ENCODE measurements at places on chromosomes 12 and 14.
A peak's percentile ranks its signal among the peaks of the same experiment; 100 is the strongest.

GRCh38 chr12:58502841-58503240 is 417.5 kb downstream of the LRIG3 start:
- no peak for DNase-seq

DNA sequence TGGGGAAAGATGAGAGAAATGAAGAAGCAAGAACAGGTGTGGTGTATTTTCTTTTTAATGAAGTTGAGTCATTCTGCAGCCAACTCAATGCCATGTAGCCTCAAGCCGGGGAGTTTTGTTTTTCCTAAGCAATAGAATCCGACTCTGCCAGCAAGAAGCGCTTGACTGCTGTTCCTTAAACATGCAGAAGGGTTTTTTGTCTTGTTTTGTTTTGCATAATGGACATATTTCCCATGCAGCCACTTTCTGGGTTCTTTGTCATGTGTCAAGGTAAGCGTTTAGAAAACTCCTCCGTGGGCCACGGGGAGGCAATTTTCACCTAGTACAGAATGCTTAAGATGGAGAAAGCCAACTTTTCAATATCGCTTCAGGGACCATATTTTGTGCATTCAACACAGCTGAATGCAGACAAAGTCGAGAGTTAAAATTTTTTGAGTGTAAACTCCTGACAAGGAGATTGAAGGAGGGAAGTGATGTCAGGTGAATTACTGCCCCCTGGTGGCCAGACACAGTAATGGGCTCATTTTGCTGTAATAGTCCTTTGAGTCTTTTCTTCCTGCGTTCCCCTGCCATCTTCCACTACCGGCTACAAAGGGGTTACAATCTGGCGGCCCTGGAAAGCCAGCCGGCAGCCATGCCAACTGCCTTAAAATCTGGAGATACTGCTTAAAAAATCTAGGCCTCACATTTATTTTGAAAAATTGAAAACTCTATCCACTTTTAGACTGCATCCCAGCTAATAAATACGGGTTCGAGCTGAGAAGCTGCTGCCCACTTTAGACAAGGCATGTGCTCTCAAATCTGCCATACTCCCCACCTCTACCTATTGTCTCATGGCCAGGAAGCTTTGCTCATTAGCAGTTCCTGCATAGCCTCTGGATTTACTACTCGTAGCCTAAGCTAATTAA is 3.2 kb upstream of the FICD start:
- peak; percentile 51 for DNase-seq

DNA sequence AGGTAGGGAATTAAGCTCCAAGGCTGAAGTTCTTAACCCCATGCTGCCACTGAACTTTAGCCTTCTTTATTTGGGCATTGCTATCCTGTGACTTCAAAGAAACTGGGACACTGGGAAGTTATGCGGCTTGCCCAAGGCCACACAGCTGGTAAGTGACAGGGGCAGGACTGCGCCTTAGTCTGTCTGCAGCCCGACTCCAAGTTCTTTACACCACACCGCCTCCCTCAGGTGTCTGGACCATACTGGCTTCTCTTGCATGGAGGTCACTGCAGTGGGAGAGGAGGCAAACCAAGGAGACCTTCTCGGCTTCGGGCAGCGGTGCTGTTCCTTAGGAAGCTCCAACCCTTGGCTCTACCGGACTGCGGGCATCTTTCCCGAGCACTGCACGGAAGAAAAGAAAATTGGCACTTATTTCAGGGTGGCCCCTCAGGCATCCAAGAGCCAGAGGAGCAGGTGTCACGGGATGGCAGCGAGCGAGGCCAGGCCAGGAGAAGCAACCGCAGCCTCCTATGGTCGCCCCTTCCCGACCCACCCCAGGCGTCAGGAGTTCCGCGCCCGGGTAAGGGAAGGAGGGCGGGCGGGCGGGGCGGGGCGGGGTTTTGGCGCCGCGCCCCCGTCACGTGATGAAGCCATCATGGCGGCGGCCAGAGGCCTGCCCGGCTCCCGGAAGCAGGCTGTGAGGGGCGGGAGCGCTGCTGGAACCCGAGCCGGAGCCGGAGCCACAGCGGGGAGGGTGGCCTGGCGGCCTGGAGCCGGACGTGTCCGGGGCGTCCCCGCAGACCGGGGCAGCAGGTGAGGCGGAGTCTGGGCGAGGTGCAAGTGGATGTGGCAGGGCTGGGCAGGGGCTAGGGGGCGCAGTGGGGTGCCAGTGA is 16.4 kb upstream of the ESPL1 start:
- DNase-seq = peak; percentile 64

GRCh38 chr14:63760014-63760413 is 32.1 kb upstream of the SGPP1 start:
- no peak for DNase-seq

- DNase-seq = peak; percentile 38
These were observed 707 bp downstream of the G2E3 start for GRCh38 chr14:30559638-30560091.

- DNase-seq = no peak
These were observed 56.5 kb upstream of the PCNX4 start for GRCh38 chr14:60035177-60035576.

GRCh38 chr12:9910716-9911421 is 21.3 kb downstream of the CLEC2A start:
- DNase-seq = no peak

GRCh38 chr12:121776190-121777098 is 17.0 kb downstream of the RHOF start:
- peak; percentile 55 for DNase-seq

DNA sequence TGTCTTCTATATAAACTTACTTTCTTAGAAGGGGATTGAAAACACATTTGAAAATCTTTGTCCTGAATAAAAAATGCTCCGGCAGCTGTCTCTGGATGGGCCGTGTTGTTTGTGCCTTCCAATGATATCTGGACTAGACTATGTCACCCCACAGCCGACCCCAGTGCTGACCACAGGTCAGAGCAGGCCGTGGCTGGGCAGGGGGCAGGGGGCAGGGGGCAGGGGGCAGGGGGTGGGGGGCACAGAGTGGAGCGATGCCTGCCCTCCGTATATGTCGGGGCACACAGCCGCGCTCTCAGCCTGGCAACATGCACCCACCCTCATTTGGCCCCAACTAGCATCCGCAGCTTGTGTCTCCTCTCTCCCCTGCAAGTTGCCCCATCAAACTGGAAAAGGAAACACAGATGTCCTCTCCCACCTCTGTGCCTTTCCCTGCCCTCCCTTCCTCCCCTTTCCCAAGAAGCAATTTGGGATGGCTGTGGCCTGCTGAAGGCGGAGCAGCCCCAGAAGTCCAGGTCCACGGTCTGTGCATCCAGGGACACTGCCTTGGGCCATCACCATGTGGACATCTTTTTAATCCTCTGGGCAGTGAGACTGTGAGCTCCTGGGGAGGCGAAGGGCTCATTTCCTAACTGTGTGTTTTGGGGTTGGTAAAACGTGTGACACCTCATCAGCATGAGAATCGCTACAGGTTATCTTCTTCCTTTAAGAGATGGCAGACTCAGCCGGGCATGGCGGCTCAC is 295.7 kb upstream of the RTL1 start:
- no peak for DNase-seq

DNA sequence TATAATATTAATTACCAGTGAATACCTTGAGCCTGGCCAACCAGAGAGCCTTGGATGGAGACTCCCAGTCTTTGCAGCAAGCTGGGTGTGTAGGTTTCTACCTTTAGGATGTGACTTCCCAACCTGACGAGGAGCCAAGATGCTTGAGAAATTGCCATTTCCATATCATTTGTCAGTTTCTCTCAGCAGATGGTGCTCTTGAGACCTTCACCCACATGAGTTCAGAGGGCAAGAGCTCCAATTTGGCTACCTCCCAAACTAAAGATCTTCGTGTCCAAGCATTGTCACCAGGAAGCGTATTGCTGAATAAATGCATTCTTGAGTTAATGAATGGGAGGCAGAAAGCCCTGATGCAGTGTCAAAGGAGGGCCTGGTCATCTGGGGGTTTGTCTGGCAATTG is 106.4 kb upstream of the TBX5 start:
- DNase-seq = no peak

- no peak for DNase-seq
These were observed 338.1 kb downstream of the CACNA1C start for GRCh38 chr12:2390850-2391390.

DNA sequence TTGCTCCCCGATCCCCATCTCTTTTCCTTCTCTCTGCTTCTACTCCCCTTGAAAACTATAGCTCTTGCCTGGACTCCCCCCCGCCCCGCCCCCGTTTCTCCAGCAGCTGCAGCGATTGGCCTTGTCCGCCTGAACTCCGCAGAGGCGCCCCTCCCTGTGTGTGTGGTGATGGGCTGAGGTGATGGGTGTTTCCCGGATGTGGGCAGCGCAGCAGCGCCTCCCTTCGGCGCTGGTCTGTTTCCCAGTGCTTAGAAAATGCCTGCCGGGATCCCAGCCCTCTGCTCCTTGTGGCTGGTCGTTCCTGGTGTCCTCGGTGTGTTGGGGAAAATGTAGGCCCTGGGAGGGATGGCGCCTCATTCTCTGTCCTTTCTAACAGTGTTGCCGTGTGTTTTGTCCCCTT is 43.3 kb downstream of the GALNT8 start:
- peak; percentile 75 for DNase-seq

DNA sequence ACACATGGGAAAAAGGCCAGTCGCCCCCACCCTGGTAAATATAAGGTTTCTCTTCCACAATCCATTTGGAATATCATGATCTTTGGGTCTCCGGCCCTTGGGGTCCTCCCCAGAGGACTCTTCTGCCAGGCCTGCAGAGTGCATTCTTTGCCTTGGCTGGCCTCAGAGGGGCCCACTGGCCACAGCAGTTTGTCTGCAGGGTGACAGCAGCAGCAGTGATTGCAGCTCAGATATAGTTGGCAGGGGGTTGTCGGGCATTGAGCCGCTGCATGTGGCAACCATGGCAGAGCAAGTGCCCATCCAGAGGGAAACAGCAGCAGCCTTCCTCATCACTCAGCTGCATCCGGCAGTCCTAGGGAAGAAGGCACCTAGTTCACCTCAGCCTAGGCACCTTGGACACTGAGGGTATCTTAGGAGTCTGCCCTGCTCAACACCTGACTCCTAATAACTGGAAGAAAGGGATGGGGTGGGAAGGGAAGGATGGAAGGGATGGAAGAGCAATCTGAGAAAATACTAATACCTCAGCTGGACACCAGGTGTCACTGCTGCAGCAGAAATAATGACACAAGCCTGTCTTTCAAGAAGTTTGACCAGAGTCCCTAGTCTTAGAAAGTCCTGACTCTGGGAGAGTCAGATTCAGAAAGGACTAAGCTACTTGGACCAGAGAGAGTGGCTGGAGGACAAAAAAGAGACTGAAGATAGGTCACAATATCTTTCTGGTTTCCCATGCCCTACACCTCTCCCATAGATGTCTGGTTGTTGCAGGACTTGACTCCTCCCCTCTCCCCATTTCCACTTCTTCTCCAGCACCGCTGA is 8.9 kb downstream of the AJUBA start:
- DNase-seq = peak; percentile 13

DNA sequence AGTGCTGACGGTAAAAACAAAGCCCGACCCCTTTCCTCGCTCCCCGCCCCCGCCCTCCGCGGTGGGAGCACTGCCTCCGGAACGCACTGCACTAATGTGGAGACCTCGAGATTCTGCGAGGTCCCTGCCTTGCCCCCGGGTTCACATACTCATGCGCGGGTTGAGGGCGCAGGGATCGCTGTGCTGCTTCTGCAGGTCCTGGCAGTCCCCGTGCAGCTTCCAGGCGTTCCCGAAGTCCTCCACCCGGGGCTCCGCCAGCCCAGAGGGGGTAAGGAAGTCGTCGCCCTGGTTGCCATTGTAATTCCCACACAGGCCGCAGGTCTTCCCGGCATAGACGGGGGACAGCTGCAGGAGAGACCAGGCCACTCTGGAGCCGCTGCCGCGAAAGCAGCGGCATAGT is 66.8 kb downstream of the VWF start:
- DNase-seq = no peak

DNA sequence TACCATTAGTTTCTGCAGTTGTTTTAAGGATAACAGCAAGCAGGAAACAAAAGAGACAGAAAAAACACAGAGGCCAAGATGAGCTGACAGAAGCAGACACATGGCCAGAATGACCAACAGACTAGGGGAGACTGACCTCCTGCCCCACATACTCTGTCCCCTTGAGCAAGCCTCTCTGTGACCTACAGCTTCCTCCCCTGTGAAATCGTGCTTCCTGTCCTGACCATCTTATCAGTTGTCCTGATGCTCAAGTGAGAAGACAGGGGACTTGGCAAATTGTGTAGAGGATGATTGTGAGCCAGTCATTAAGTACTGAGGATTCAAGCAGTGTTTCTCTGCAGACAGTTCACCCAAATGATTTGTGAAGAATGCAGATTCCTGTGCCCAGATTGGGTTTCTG is 229.0 kb downstream of the SLC41A2 start:
- DNase-seq = no peak

DNA sequence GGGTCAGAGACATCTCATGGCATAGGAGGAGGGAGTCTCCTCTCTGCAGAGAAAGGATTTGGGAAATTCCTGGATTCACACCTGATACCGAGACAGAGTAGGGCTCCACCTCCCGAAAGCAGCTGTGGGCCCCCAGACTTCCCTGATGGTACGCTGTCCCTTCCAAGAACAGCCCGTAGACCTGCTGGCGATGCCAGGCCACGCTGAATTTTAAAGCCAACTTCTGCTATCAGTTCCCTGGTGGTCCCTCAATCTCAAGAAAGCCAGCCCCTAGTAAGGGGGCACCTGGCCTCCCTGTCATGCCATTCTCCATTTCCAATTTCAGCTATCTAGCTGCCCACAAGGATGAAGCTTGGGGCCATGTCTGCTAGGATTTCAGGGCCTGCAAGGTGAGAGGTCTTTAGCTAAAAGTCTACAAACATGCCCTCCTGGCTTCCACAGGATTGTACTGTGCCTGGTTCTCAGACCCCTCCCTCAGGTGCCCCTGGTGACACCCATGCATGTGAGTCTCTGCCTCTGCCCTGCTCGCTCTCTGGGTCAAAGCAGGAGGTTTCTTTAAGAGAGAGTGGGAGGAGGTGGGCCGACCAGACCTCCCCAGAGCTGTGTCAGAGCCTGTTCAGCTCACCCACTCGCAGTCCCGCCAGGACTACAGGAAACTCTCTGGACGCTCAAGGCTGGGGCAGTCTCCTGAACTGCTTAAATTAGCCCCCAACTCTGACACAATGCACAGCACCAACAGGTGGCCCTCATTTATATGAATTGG is 30.5 kb downstream of the ANO2 start:
- no peak for DNase-seq

DNA sequence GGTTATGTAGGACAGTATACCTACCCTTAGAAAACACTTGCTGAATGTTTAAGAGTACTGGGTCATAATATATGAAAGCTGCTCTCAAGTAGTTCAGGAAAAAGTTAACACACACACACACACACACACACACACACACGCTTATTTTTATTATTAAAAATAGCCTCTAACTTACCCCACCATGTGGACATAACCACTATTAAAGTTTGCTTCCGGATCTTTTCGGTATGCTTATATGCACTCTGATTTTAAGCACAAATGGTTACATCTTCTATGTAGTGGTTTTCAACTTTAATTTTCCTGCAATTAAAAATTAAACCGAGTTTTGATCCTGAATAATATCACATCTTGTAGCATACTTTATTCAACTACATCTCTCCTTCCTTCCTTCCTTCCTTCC is 84.9 kb upstream of the TRAF3 start:
- DNase-seq = no peak

GRCh38 chr14:26820572-26820971 is 222.7 kb upstream of the NOVA1 start:
- no peak for DNase-seq

GRCh38 chr12:64237382-64237781 is 15.3 kb upstream of the KICS2 start:
- DNase-seq = no peak

Data from NCI-H2081 (cell line).